CD4-positive, alpha-beta T cell treated with Interleukin-4 for 4 hours (primary cell): ENCODE measurements at places on chromosomes 3 and 15.

DNA sequence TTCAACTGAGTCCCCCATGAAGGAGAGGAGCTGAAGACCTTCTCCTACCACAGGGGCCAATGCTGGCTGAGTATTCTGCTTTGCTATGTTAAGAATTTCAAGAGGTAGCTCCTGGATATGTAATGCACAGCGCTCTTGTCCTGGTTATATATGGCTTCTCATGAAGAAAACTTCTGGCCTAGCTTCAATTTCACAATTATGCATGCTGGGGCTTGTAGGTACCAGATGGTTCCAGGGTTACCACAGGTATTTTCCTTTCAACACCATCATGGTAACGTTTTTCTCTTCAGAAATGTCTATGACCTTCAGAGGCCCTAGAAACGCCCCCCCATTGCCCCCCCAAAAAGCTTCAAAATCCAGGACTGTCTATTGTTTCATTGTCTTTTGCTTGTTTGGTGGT lies 311.7 kb upstream of the ICE2 start:
- no peak for DNase-seq

DNA sequence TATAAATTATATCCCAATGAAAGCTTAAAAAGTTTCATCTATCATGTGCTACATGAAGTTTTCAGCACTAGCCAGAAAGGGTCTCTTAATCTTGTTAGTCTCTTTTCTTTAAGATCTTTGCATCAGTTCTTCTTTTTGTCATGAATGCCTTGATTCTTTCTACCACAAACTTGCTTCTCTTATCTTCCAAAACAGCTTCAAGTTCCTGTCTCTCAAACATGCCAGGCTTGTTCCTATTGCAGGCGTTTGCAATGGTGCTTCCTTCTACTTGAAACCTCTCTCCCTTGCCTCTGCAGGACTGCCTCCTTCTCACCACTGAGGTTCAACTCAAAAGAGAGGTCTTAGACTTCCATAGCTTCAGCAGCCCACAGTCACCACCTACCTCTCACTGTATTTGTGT lies 104.3 kb upstream of the FRMD4B start:
- no peak for DNase-seq

- DNase-seq: no peak
Observed at GRCh38 chr15:52006702-52007340, 12.2 kb upstream of the MAPK6 start.

- DNase-seq: no peak
Observed at GRCh38 chr3:59786374-59786773, 736.5 kb upstream of the CFAP20DC start.

DNA sequence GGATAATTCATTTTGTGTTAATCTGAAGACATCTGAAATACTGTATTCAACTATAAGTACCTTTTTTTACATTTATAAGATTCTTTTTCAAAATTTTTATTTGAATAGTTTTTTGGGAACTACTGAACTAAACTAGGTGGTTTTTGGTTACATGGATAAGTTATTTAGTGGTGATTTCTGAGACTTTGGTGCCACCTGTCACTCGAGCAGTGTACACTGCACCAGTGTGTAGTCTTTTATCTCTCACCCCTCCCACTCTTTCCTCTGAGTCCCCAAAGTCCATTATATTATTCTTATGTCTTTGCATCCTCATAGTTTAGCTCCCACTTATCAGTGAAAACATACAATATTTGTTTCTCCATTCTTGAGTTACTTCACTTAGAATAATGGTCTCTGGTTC lies 57.6 kb downstream of the CD86 start:
- no peak for DNase-seq

GRCh38 chr3:15647611-15648167 lies 46.1 kb downstream of the BTD start:
- peak; percentile 70 for DNase-seq
